ENCODE measurements at places on chromosomes 2 and 18.

- no peak for DNase-seq
Observed at GRCh38 chr18:74652392-74652988, 54.8 kb downstream of the ZNF407 start.

DNA sequence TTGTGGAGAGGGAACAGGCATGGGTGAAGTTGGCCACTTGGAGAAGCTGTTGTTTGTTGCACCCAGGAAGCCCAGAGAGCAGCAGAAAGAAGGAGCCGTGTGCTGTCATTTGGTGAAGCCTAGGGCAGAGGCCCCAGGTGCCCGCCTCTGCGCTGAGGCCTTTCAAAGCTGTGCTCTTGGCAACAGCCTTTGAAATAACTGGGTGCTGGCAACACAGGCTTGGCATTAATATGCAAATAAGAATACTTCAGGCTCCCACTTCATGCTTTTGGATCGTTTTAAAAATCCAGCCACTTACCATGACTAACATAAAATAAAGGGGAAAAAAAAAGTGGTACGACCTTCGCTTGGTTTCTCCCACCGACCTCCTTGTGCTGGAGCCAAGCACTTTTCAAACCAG is 41.1 kb downstream of the DHRS9 start:
- DNase-seq = no peak

GRCh38 chr2:30541680-30542079 is 94.6 kb downstream of the LCLAT1 start:
- no peak for DNase-seq

DNA sequence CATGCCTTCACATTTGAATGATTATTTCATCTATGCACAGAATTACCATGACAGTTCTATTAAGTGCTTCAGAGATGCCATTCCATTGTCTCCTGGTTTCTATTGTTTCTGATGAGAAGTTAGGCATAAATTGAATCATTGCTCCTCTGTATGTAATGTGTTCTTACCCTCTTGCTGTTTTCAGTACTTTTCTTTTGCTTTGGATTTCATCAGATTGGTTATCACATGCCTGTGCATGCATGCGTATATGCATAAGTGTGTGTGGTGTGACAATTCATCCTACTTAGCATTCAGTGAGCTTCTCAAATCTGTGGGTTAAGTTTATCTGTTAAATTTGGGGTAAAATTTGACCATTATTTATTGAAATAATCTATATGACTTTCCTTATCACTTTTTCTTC is 263.3 kb upstream of the RND3 start:
- no peak for DNase-seq

GRCh38 chr2:206045251-206045650 is 40.7 kb downstream of the INO80D start:
- no peak for DNase-seq

- DNase-seq = no peak
Observed at GRCh38 chr2:231512222-231512621, 18.0 kb downstream of the NMUR1 start.

DNA sequence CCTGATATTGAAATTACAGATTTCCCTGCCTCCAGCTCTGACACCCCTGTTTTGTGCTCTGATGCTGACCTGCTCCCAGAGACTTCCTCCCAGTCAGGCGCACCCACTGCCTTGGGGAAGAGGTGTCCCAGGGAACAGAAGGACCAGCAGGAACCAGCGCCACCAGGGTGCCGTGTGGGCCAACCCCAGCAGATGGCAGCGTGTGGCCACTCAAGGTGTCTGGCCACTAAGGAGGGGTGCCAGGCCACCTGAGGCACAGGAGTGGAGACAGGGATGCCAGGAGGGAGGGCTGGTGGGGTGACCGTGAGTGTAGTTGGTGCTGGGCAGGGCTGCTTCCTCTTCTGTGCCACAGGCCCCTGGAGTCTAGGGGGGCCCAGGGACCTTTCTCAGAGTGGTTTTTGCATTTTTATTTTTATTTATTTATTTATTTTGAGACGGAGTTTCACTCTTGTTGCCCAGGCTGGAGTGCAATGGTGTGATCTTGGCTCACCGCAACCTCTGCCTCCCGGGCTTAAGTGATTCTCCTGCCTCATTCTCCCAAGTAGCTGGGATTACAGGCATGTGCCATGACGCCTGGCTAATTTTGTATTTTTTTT is 56.0 kb downstream of the TEX44 start:
- peak; percentile 62 for DNase-seq

DNA sequence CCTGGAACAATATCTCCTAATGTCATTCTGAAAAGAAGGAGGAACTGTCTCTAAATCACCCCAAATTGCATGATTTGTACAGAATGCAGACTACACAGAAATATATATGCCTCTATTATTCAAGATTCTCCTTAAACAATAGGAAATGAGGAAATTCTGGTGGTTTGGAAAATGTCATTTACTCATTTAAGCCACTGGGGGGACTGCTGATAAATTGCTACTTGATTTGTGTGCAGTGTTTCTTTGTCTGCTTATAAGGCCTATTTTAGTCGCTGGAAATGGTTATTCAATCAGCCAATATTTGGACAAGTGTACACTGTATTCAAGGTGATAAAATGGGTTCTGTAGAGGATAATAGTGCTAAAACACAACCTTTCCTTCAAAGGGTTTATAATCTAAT is 801.9 kb upstream of the CELF4 start:
- DNase-seq = no peak

- DNase-seq = no peak
Observed at GRCh38 chr2:25336383-25336841, 5.3 kb downstream of the DNMT3A start.

DNA sequence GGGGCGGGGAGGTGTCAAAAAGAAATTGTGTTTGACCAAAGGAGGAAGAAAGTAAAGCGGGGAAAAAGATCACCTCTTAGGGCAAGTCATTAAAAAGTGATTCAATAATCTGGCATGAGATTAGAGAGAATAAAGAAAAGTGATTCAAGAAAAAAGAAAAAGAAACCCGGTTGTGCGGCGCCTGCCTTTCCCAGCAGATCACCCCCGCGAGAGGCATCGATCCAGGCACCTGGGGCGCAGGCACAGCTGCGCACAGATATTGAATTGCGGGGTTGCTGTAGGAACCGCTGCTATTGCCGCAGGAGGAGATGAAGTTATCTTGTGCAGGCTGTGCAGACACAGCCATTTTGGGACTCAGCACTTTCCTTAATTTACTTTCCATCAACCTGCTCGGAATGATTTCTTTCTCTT is 71.2 kb downstream of the PLB1 start:
- DNase-seq = no peak

DNA sequence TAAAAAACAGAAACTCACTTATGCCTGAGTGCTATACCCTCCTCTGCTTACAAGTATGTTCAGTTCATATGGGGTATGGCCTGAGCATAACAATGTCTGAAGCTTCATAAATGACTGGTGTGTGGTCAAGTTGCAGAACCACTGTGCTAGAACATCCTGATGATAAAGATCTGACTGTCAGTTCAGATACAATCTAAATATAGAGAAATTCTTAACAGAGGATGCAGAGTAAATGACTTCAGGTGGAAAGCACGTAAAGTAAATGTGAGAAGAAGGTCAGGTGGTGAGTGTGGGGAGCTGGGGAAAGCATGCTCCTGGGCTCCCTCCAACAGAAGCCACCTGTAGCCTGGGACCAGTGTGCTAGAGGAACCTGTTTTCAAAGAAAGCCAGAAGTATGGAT is 926.2 kb downstream of the TSN start:
- DNase-seq = no peak

DNA sequence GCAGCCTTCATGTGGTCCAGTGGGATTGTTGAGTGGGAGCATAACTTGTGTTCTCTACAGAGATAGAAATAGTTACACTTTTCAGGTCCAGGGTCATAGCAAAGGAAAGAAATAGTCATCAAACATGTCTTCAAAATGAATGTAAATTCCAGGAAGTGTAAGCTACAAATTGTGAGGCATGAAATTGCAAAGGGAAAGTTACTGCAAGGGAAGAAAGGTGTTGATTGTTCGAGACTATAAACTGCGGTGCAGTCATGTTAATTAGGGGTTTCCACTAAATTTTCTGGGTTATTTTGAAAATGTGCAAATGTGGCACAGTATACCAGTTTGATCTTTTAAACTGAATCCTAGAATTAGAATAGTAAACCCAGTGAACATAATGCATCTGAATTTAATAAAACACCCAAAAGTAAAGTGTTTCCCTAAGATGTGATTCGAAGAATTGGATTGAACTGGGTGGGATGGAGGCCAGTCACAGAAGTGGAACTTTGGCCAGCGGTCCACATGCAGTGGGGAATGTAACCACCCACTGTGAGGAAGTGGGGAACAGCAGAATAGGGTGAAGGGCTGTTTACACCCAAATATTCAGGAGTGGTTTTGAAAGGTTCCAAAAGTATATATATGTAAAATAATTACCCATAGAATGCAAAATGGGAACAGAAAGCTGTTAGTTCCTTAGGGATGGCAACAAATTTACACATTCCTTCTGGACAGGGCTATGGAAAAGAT is 126.5 kb upstream of the CCDC68 start:
- DNase-seq = no peak

DNA sequence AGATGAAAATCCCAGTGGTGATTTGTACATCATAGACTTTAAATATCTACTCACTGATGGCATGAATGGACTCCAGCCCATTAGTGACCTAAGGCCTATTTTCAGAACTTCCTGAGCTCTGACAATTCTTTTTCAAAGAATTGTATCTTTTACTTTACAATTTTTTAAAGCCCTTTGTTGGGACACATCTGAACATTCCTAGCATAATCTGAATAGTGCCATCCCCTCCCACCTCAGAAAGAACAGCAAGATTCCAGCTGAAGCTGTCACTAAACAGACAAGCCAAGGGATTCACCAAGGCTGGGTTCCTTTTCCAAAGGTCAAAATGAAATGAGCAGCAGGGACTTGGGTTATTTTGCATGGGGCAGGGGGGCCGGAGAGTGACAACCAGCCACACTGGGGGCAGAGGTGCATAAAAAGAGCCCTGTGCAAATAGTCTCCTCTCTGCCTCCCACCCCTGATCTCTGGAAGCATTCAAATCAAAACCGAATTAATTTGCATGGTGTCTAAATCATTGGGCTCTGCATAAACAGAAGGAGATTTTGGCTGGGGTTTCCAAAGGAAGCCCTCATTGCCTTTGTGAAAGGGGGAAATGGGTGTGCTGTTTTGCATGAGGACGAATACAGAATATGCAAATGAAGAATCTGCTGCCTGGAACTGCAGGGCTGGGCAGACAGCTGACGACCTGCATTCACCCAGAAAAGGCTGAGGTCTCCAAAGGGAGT is 17.2 kb downstream of the EPHA4 start:
- DNase-seq = no peak

DNA sequence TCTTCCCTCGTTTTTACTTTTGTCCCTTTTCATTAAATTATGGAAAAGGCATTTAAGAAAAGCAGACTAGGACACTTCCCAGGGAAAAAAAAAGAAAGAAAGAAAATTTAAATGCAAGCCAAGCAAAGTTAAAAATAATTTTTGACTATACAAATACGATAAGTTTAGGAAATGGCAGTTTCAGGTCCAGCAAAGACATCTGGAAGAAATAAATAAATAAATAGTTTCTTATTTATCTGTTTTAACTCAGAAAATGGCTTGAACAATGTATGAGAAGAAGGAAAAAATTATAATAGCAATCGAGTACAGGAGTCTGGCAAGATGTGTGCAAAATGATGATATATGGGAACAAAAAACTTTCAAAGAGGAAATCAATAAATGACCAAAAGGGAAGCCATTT is 114.6 kb upstream of the NCKAP5 start:
- no peak for DNase-seq

DNA sequence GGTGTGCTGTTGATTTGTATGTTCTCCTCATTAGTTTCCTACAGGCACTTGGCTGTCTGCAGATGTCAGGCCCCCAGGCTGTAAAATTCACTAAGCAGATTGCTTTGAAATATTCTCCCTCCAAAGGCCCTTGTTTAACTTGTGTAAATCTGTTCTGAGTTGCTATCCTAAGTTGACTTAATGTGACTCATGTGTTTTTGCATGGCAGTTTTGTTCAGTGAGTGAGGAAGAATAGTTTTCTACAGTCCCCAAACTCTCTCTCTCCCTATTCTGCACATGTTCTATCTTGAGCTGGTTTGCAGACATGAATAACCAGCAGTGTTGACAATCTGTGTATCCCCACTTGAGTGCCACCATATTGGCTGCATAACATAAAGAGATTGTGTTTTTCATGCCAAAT is 1005.4 kb upstream of the DDX18 start:
- no peak for DNase-seq

GRCh38 chr2:204031056-204031455 is 94.5 kb downstream of the ICOS start:
- no peak for DNase-seq

DNA sequence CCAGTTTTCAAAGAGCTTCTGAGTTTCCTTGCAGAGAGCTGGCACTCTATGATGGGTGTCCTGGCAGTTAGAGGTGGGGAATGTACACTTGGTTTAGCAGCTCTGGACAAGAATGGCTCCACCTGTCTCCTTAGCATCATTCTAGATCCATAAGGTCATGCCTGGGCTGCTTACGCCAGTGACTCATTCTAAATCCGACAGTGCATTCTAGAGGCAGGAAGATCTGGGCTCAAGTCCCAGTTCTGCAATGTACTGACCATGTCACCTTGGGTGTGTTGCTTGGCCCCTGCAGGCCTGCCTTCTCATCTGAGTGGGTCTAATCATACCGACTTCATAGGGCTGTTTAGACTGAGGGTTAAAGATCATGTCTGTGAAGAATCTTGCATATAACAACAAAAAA is 46.5 kb downstream of the PTGR3 start:
- DNase-seq = no peak

- no peak for DNase-seq
Observed at GRCh38 chr2:167844714-167845530, 402.5 kb downstream of the STK39 start.

GRCh38 chr2:228541789-228542188 is 360.3 kb upstream of the SPHKAP start:
- no peak for DNase-seq

GRCh38 chr2:164754157-164755093 is 87.2 kb downstream of the COBLL1 start:
- peak; percentile 20 for DNase-seq

- no peak for DNase-seq
Observed at GRCh38 chr2:144469798-144470197, 50.1 kb downstream of the ZEB2 start.

DNA sequence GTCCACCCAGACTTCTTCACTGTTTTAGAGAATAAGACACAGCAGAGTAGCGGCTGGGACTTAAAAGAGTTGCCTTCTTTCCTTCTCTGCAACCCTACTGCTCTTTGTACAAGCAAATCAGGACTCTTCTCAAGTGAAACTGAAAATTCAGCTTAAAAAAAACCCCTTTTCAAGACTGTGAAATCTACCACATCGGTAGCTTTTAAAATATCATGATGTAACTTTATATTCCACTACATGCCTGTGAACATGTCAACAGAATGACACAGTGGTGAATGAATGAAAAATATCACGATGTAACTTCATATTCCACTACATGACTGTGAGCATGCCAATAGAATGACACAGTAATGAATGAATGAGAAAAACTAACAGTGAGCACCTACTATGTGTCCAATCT is 53.4 kb downstream of the TCF4 start:
- DNase-seq = no peak

- no peak for DNase-seq
Observed at GRCh38 chr2:228079194-228079593, 102.3 kb downstream of the SPHKAP start.
